ENCODE measurements at places on chromosomes 12 and 14.

- DNase-seq = no peak
Observed at GRCh38 chr14:60590991-60591414, 58.3 kb downstream of the SIX1 start.

DNA sequence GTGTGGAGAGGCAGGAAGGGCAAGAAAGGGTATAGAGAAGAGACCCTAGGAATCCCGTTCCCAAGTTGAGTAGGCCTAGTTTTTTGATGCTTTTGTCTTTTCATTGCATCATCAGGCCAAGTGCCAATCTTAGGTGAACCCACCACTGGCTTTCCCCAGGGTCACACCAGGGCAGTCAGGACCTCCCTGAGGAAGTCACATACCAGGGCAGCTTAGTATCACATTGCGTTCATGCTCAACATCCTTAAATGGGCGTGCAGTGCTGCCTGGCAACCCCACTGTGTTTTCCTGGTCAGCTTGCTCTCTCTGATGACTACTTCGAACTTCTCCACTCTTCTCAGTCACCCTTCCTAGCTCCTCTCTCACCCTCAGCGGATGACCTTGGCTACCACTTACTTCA, 9.0 kb downstream of the ASIC1 start:
- DNase-seq = peak; percentile 15

GRCh38 chr12:84355561-84355960, 557.0 kb downstream of the SLC6A15 start:
- no peak for DNase-seq

GRCh38 chr14:73242357-73242901, 5.1 kb downstream of the PAPLN start:
- no peak for DNase-seq

DNA sequence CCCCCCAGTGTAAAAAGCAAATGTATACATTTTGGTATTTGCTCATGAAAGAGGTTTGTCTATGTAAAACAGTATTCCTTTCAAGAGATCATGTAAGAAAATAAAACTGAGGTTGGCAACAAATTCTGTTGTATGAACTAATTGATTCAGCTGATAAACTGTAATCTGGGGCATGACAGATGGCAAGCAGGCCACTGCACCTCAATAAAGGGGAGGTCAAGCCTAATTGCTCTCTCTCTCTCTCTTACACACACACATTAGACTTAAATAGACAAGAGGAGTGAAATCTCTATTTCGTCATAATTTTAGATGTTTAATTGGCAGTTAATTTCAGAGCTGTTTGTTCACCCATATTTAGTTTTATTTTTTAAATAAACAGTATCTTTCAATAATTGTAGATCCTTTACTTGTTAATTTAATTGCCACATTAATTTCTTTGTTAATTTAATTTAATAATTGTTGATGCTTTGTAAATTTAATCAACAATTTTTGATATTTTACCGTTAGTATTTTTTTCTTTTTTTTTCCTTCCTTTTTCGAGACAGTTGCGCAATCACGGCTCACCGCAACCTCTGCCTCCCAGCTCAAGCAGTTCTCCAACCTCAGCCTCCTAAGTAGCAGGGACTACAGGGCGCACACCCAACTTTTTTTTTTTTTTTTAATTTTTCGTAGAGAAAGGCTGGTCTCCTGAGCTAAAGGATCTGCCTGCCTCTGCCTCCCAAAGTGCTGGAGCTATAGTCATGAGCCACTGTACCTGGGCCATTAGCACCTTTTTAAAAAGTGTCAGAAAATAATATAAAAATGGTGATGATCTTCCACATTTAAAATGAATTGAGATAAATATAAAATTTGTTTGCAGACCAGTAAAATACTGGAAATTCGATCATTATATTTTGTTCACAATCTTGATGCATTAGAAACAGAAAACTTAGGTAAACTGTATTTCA, 577.7 kb downstream of the SLC16A7 start:
- DNase-seq = peak; percentile 74
